HT1080 (cell line): ENCODE measurements at places on chromosomes 12 and 14.

- DNase-seq, result no peak
Measured at GRCh38 chr14:56061051-56061450, 57.2 kb upstream of the PELI2 start.

DNA sequence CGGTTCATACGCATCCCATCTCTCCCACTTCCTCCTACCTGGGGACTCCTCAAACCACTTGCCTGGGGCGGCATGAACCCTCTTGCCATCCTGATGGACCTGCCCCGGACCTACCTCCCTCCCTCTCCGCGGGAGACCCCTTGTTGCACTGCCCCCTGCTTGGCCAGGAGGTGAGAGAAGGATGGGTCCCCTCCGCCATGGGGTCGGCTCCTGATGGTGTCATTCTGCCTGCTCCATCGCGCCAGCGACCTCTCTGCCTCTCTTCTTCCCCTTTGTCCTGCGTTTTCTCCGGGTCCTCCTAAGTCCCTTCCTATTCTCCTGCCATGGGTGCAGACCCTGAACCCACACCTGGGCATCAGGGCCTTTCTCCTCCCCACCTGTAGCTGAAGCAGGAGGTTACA is 3.6 kb downstream of the WNT1 start:
- DNase-seq, result no peak

DNA sequence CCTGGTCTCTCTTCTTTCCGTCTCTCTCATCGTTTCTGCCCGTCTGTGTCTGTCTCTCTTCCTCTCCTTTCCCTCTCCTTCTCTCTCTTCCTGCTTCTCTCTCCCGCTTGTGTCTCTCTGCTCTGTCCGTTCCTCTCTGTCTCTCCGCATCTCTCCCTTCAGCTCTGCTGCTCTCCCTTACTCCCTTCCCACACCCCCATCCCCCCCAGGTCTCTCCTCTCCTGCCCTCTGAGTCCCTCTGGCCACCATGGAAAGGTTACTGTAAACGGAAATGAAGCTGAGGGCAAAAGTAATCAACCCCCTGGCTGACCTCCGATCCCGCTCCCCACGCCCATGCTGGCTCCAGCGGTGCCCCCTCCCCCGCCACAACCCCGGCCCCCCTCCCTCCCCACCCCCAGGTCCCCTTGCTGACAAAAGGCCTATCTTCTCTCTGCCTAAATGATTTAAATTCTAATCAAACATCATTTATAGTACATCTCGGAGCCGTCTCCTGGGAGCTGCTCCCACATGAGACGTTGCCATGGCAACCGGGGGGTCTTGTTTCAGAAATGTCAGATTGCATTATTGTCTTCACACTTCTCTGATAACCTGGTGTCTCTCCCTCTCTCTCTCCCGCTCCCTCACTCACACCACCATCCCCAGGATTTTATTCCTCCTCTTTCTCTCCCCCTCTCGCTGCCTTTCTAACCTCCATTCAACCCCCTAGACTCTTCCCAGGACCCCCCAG is 203.8 kb downstream of the RBM19 start:
- DNase-seq, result no peak

GRCh38 chr12:50633955-50634354 is 129.2 kb downstream of the DIP2B start:
- peak; percentile 82 for DNase-seq

DNA sequence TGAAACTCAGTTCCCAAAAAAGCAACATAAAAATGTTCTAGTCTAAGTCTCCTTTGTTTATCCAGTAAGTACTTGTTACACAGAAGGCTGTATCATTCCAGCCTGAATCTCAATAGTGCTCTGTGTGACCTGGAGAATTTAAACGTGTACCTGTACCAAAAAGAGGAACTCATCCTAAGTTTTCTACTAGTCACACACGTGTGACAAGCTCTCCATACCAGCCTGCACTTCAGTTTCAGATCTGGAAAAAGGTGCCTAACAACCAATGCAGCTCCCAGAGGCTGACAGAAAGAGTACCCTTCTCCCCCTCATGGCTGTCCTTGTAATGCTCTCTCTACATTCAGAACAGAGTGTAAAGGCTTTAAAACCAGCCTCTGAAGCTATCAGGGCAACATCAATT is 27.4 kb downstream of the PPM1H start:
- DNase-seq, result no peak

- no peak for DNase-seq
Measured at GRCh38 chr14:74649167-74649566, 37.1 kb upstream of the LTBP2 start.

DNA sequence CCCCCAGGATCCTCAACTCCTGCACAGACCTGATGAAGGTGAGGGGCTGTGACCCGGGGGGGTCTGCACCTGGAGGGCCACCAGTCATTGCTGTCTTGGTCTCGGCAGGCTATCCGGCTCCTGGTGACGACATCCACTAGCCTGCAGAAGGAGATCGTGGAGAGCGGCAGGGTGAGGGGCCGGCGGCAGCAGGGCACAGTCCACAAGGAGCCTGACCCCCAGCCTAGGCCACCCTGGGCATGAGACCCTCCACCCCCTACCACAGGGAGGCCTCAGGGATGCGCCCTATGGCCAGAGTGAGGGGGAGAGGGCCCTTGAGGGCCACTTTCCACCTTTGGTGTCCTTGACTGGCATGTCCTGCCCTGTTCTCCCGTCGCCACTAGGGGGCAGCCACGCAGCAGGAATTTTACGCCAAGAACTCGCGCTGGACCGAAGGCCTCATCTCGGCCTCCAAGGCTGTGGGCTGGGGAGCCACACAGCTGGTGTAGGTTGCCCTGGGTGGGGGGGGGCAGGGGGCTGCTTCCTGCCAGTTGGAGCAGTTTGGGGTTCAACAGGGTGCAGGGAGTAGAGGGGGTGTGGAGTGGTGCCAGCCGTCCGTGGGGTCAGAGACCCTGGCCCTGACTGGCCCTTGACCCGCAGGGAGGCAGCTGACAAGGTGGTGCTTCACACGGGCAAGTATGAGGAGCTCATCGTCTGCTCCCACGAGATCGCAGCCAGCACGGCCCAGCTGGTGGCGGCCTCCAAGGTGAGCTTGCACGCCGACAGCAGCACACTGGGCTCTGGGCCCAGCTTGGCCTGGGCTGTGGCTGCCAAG is 25.0 kb downstream of the HIP1R start:
- DNase-seq, result peak; percentile 58

- no peak for DNase-seq
Measured at GRCh38 chr14:96509457-96510090, 7.4 kb downstream of the PAPOLA start.

DNA sequence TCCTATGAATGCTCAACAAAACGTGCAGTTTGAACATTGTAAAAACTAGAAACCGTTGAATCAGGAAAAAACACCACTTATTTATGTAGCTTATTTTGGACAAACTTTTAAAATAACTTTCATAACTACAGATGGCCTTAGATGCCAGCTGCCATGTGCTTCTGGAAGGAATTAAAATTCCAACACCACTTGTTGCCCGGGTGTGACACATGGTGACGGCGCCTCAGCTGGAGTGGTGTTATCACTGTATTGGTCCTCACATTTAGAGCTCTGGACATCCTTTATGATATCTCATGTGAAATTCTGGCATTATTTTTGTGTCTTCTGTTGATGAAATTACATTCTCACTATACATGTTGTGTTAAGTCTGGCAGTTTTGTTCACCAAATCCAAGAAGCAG is 211.0 kb downstream of the IPO8 start:
- DNase-seq, result no peak

DNA sequence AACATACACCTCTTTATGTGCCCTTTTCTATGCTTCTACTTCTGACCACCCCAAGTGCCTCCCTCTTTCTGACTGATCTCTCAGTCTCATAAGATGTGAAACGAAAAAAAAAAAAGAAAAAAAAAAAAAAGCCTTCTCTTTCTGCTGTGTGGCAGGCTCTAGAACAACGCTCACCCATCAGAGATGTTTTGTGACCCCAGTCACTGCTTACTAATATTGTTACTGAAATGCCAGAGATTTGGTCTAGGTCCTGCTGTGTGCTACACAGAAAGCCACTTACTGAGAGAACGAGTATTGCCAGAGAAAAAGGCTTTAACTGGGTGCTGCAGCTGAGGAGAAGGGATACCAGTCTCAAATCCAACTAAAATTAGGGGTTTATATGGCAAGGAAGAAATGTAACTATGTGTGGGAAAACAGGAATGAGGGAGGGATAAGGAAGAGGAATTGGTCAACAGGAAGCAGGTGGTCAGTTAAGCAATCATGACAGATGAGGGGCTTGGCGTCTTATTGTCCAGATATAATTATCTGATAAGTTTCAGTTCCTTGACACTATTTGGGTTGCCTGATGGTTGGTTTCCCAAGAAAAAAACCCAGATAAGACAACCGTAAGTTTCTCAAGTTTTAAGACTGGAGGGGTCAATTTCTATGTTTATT is 149.0 kb downstream of the NAV3 start:
- no peak for DNase-seq

DNA sequence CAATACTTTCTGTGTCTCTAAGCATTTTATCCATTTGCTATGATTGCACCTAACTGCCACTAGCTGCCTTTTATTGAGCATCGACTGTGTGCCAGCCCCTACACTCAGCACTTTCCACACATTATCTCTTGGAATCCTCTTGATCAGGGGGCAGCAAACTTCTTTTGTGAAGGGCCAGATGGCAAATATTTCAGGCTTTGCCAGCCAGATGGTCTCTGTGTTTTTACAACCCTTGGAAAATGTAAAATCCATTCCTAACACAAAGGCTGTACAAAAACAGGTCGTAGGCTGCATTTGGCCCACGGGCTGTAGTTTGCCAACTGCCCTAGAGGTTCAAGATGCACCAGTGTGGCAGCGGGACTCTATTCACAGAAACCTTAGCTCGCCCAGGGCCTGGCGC is 19.5 kb downstream of the FOXN4 start:
- DNase-seq, result no peak

DNA sequence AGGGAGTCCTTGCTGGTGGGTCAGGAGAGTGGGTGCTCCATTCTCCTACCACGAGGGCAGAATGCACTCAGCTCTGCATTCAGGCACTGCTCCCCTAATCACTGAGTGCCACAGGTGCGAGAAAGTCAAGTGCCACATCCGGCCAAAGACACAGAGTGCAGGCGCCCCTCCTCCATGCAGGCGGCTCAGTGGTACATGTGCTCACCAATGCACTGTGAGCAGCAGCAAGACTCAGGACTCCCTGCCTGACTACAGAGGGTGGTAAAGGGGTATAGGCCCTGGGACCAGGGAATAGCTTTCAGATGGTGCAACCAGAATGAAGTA is 32.9 kb downstream of the ZFYVE21 start:
- DNase-seq, result no peak
